ENCODE measurements at places on chromosomes 1 and 21.

- no peak for DNase-seq
Observed at GRCh38 chr21:31366825-31367224, 22.8 kb upstream of the TIAM1 start.

DNA sequence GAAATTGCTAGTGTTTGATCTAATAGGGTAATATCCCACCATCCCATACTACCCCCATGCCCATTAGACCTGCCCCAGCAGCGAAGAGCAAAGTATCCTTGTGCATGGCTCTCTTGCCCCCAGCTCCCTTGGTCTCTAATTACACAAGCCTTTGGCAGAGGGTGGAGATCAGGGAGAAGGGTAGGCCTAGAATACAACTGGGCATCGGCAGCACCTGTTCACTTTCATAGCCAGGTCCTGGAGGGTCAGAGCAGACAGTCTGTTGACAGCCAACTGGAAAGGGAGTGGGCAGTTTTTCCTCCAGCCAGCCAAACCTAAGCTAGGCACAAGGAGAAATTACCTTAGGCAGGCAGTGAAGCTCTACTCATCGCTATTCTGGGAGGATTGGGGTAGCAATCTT, 2.7 kb upstream of the PIGC start:
- DNase-seq: no peak

DNA sequence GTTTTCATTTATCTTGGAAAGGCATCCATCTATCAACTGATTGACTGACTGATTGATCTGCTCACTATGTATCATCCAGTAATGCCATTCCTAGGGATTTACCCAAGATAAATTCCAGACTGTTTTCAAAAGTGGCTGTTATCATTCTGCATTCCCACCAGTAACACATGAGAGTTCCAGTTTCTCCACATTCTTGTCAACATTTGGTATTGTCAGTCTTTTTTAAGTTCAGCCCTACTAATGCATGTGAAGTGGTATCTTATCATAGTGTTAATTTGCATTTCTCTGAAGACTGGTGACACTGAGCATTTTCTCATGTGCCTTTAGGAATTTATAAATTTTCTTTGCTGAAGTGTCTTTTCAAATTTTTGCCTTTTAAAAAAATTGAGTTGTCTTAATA, 99.6 kb downstream of the SIM2 start:
- no peak for DNase-seq

DNA sequence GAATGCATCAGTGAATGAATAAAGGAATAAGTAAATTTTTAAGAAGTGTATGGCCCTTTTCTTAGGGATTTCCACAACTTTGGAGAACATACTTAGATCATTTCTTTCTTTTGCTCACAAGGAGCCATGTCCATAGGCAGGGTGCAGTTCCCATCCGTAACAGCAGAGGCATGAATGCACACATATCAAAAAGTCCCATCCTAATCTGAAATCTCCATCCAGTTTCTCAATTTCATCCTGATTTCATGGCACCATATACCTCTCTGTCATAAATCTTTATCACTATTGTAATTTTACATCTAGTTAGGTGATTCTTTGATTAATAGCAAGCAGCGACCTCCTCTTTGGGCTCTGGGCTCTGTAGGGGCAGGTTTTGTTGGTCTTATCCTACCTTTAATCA, 359.2 kb downstream of the RRAGC start:
- no peak for DNase-seq

DNA sequence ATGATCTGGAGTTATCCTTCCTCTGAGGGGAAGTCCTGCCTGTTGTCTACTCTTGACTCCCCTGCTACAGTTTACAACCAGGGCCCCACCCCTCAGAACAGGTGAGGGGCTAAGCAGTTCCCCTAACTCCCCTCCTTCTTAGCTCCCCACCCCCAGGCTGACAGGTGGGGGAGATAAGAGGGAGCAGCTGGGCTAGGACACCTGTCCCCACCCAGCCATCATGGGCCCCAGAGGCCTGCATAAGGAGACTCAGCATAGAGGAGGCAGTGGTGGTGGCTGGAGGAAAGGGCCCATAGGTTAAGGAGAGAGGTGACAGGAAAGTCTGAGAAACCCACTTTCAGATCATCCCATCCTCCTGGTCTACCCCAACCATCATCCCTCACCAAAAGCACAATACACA, 6.8 kb downstream of the MEF2D start:
- no peak for DNase-seq

DNA sequence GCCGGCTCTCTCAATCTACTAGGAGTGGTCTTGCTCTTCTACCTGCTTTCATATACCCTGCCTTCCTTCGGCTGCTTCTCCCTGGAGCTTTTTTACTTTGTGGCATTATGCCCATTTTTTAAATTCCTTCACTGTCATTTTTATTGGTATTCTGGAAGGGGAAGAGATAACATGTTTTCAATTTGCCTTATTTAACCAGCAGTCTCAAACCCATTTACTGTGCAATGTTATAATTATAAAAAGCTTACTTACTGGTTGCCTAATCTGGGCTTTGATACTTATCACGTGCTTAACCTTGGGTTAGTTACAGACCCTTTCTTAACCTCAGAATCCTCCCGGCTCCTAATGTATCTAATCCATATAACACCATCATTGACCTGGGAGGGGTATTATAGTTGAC, 128.1 kb downstream of the SIPA1L2 start:
- DNase-seq: no peak

- no peak for DNase-seq
Observed at GRCh38 chr1:157993918-157994605, 617 bp downstream of the KIRREL1 start.
